ENCODE measurements at places on chromosomes 7 and 10. TPM values are rescaled to one million over a fixed set of nuclear protein-coding genes. Genes with fewer than 3 reads are reported as not detected.

- H3K4me1 ChIP-seq = no peaks in the 10 kb centered on the region
- no peak for DNase-seq
- no peaks in the 10 kb centered on the region for H3K36me3 ChIP-seq
Measured at GRCh38 chr7:104848138-104848990, 165.6 kb upstream of the KMT2E start.

DNA sequence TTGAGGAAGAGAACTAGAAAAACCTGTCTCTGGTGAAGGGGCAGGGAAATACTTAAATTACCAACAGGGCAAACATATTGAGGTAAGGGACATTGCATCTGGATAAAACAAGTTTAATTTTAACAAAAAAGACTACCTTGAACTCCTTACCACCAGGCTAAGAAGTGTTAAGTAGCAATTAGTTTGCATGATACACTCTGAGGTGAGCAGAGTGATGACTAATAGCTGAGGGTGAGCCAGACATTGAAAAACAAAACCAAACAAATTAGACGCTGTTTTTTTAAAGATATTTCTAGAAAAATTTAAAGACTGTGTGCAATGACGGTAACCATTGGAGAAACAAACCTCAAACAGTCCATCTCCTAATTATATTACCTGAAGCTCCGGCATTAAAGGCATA is 105.9 kb downstream of the ANKRD7 start:
- H3K27ac ChIP-seq = no peak overlapping the region
- DNase-seq = no peak
- H3K4me3 ChIP-seq = no peak overlapping the region
- no peaks in the 10 kb centered on the region for H3K4me1 ChIP-seq

GRCh38 chr7:138186951-138187351 is 110.7 kb downstream of the AKR1D1 start:
- H3K27me3 ChIP-seq = no peaks in the 10 kb centered on the region
- no peak overlapping the region for H3K27ac ChIP-seq
- H3K4me1 ChIP-seq = no peaks in the 10 kb centered on the region
- no peaks in the 10 kb centered on the region for H3K36me3 ChIP-seq
- DNase-seq = no peak

GRCh38 chr10:52143338-52143737 is 170.7 kb upstream of the DKK1 start:
- H3K4me3 ChIP-seq = no peak overlapping the region
- no peaks in the 10 kb centered on the region for H3K27me3 ChIP-seq
- no peaks in the 10 kb centered on the region for H3K36me3 ChIP-seq
- no peaks in the 10 kb centered on the region for H3K4me1 ChIP-seq
- no peak for DNase-seq
- H3K27ac ChIP-seq = no peak overlapping the region

GRCh38 chr10:18238870-18239485 is 98.8 kb downstream of the CACNB2 start:
- H3K27me3 ChIP-seq = no peaks in the 10 kb centered on the region
- no peak for DNase-seq
- H3K36me3 ChIP-seq = no peaks in the 10 kb centered on the region
- H3K27ac ChIP-seq = no peak overlapping the region

GRCh38 chr7:99843808-99844207 is 16.0 kb downstream of the CYP3A43 start:
- peaks cover 11% of the 10 kb centered on the region for H3K4me1 ChIP-seq
- no peaks in the 10 kb centered on the region for H3K27me3 ChIP-seq
- no peak overlapping the region for H3K4me3 ChIP-seq
- no peak overlapping the region for H3K27ac ChIP-seq
- no peak for DNase-seq

GRCh38 chr10:72375173-72375572 is 20.5 kb upstream of the DNAJB12 start:
- no peaks in the 10 kb centered on the region for H3K4me1 ChIP-seq
- peaks cover 20% of the 10 kb centered on the region for H3K36me3 ChIP-seq
- no peak overlapping the region for H3K4me3 ChIP-seq
- DNase-seq = no peak

DNA sequence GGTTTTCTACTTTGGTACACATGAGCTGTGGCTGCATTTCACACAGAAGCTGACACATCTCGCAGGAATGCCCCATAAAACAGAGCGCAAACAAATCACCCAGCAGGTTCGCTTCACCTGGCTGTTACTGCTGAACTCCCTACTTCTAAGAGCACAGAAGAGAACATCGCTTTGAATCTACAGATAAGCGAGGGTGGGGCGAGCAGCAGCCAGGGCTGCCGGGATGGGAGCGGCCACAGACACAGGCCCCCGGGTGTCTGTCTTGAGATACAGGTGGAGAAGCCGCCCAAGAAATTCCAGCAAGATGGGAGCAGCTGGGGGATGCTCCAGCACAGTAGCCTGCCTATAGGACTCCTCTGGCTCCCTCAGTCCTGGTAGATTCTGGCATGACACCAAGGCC is 27.4 kb downstream of the OGDHL start:
- DNase-seq = peak; percentile 62
- H3K4me3 ChIP-seq = no peak overlapping the region
- no peaks in the 10 kb centered on the region for H3K4me1 ChIP-seq
- H3K27me3 ChIP-seq = no peaks in the 10 kb centered on the region
- H3K36me3 ChIP-seq = no peaks in the 10 kb centered on the region

- DNase-seq = no peak
- H3K36me3 ChIP-seq = no peaks in the 10 kb centered on the region
- H3K4me1 ChIP-seq = no peaks in the 10 kb centered on the region
Measured at GRCh38 chr10:98533241-98533640, 86.5 kb upstream of the HPS1 start.

GRCh38 chr10:27527666-27528295 is 23.7 kb downstream of the RAB18 start:
- no peak for DNase-seq
- H3K27me3 ChIP-seq = no peaks in the 10 kb centered on the region
- H3K4me1 ChIP-seq = peaks cover 28% of the 10 kb centered on the region
- no peak overlapping the region for H3K4me3 ChIP-seq
- no peak overlapping the region for H3K27ac ChIP-seq

- H3K27ac ChIP-seq = no peak overlapping the region
- no peak overlapping the region for H3K4me3 ChIP-seq
- no peaks in the 10 kb centered on the region for H3K36me3 ChIP-seq
- H3K4me1 ChIP-seq = peaks cover 14% of the 10 kb centered on the region
- peak; percentile 66 for DNase-seq
Measured at GRCh38 chr7:39650676-39651075, 27.3 kb downstream of the RALA start.

Gene BBS9
- 19.3 TPM for total RNA-seq

Gene SPDYE2
- not detected for total RNA-seq

Gene TRIM74
- total RNA-seq = not detected

Gene FLNC
- total RNA-seq = 5.1 TPM

Gene ENO4
- not detected for total RNA-seq

Gene GRID2IP
- total RNA-seq = 1.0 TPM

Gene EPO
- total RNA-seq = not detected

Gene SLIT1
- total RNA-seq = 0.11 TPM

Gene AVPI1
- total RNA-seq = 118 TPM

Gene CDK1
- total RNA-seq = 7.3 TPM

All from suprapubic skin (tissue), 4 donors.